ENCODE measurements at places on chromosomes 7 and 10.

DNA sequence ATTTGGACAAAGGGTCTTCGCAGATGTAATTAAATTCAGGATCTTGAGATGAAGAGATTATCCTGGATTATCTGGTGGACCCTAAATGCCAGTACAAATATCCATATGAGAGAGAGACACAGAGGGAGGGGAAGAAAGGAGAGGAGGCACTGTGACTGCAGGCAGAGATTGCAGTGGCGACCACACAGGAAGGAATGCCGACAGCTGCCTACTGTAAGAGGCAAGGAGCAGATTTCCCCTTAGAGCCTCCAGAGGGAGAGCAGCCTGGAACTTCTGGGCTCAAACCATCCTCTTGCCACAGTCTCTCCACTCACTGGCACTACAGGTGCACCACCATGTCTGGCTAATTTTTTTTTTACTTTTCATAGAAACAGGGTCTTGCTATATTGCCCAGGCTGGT, 152.3 kb downstream of the SDK1 start:
- no peaks in the 10 kb centered on the region for H3K36me3 ChIP-seq
- H3K27me3 ChIP-seq: no peaks in the 10 kb centered on the region
- no peak overlapping the region for H3K4me3 ChIP-seq

DNA sequence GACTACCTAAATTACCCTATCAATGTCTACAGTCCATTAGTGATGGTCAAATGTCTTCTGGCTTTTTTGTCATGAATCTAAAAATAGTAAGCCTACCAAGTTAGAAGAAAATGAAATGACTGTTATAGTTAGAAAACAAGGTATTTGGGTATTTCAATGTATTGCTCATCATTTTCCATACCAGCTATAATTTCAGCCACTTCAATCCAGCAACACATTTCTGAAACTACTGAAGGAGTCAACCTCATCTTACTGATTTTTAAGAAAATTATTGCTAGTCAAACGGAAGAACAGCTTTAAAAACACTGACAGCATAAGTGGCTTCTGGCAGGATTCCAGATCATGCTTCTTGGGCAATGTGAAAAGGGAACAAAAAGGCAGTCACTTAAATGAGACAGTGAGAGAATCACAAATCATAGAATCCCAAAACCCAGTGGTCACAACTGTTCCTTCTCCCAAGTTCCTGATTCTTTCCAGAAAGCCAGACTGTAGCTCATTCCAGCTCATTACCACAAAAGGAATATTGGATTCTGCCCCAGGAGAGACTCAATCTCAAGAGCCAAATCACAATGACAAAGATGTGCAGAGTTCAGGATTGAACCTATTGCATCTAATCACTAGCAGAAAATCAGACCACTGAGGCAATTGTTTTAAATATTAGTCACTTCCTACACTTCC, 61.2 kb upstream of the LRRN3 start:
- H3K27ac ChIP-seq: no peak overlapping the region
- no peak for DNase-seq
- no peaks in the 10 kb centered on the region for H3K27me3 ChIP-seq
- H3K4me1 ChIP-seq: peaks cover 14% of the 10 kb centered on the region

GRCh38 chr10:119216127-119216526, 8.8 kb downstream of the GRK5 start:
- H3K36me3 ChIP-seq: peaks cover 3% of the 10 kb centered on the region
- peaks cover 49% of the 10 kb centered on the region for H3K4me1 ChIP-seq
- H3K27ac ChIP-seq: no peak overlapping the region
- H3K4me3 ChIP-seq: no peak overlapping the region

DNA sequence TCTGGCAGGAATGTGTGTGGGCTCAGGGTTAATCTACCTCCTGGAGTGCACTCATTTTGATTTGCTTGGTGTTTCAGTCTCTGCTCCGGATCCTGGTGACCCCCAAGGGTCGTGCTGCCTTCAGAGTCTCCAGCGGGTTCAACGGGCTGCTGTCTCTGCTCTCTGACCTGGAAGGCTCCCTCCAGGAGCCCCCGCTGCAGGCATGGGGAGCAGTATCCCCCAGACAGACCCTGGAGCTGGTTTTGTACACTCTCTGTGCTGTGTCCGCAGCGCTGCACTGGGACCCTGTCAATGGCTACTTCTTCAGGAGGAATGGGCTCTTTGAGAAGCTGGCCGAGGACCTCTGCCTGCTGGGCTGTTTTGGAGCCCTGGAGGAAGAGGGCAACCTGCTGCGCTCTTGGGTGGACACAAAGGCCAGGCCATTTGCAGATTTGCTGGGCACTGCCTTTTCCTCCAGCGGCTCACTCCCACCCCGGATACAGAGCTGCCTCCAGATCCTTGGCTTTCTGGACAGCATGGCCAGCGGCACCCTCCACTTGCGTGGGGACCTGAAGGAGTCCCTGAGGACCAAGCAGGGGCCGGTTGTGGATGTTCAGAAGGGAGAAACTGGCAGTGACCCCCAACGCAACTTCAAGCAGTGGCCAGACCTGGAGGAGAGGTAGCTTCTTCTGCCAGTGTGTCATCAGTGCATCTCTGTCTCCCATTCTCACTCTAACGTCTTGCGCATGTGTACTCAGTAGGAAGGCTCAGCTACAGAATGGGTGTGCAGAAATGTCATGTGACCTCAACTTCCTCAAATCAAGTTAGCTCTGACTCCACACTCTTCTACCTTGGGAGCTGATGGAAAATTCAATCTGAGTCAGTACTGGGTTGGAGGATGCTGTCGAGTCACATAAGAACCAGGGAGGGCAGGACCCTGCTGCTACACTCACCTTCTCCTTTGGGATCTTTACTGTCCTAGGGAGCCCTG, 58.5 kb downstream of the WDFY4 start:
- peaks cover 3% of the 10 kb centered on the region for H3K4me1 ChIP-seq
- H3K27me3 ChIP-seq: peaks cover 6% of the 10 kb centered on the region
- no peak for DNase-seq
- H3K36me3 ChIP-seq: no peaks in the 10 kb centered on the region
- H3K4me3 ChIP-seq: no peak overlapping the region

- H3K27ac ChIP-seq: no peak overlapping the region
- no peak for DNase-seq
- no peak overlapping the region for H3K4me3 ChIP-seq
- no peaks in the 10 kb centered on the region for H3K4me1 ChIP-seq
Measured at GRCh38 chr7:123999703-124000102, 33.2 kb downstream of the TMEM229A start.

DNA sequence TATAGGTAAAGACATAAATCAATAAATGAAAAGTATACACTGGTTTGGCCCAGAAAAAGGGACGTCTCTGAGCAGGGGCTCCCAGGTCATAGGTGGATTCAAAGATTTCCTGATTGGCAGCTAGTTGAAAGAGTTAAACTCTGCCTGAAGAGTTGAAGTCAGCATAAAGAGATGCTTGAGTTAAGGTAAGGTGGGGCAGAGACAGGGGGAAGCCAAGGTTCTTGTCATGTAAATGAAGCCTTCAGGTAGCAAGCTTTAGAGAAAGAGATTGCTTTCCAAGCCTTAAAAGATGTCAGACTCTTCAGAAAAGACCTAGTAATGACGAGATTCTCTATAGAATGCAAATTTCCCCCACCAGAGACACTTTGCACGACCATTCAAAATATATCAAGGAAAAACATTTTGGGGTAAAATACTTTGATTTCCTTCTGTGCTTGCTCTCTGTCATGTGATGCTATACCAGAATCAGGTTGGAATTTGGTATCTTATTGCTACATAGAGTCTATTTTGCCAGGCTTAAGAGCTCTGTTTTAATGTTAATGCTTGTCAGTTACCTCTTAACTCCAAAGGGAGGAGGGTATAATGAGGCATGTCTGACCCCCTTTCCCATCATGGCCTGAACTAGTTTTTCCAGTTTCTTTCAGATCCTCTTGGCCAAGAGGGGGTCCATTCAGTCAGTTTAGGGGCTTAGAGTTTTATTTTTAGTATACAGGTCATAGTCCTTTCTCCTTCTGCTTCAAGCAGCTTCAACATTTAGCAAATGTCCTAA, 429.6 kb downstream of the ADRA2A start:
- H3K4me3 ChIP-seq: no peak overlapping the region
- DNase-seq: no peak
- peaks cover 13% of the 10 kb centered on the region for H3K27me3 ChIP-seq

DNA sequence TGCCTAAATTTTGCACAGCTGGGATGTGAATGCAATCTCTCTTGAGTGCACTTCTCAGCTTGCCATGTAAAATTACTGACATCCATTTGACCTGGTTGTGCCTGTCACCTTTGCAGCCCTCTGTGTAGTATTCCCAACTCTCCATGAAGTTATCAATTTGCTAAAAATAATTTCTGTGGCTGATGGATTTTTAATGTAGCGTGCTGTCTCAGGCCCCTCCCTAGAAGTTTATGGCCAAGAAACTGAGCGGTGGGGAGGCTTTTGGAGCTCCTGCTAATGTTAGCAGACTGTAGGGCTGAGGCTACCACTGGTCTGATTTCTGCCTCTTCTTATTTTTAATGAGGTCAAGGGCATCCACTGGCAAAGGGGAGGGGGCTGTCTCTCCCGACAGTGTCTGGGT, 577.0 kb upstream of the DPP6 start:
- no peak overlapping the region for H3K27ac ChIP-seq
- H3K36me3 ChIP-seq: no peaks in the 10 kb centered on the region
- no peak overlapping the region for H3K4me3 ChIP-seq
- no peaks in the 10 kb centered on the region for H3K27me3 ChIP-seq
- DNase-seq: no peak

DNA sequence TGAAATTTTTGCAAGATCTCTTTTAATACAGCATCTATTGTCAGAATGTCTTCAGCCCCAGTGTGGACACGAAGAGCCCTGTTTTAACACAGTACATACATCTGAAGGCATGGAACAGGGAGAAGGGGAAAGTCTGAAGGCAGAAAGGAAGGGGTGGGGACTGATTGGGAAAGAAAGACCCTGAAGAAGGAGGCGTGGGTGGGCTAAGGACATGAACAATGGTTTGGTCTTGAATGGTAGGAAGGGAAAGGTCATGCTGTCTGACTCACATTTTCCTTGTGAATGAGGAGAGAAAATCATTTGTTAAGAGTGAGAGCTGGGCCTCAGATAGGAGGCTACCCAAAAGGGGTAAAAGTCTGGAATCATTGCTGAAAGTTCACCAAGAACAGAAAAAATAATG, 297.1 kb downstream of the GALNT17 start:
- peaks cover 16% of the 10 kb centered on the region for H3K4me1 ChIP-seq
- H3K27ac ChIP-seq: no peak overlapping the region
- H3K27me3 ChIP-seq: no peaks in the 10 kb centered on the region
- no peak overlapping the region for H3K4me3 ChIP-seq
- H3K36me3 ChIP-seq: peaks cover 13% of the 10 kb centered on the region
- DNase-seq: no peak

GRCh38 chr7:41046221-41046761, 656.6 kb downstream of the INHBA start:
- H3K4me1 ChIP-seq: peaks cover 22% of the 10 kb centered on the region
- no peaks in the 10 kb centered on the region for H3K27me3 ChIP-seq
- no peak for DNase-seq
- H3K4me3 ChIP-seq: no peak overlapping the region

DNA sequence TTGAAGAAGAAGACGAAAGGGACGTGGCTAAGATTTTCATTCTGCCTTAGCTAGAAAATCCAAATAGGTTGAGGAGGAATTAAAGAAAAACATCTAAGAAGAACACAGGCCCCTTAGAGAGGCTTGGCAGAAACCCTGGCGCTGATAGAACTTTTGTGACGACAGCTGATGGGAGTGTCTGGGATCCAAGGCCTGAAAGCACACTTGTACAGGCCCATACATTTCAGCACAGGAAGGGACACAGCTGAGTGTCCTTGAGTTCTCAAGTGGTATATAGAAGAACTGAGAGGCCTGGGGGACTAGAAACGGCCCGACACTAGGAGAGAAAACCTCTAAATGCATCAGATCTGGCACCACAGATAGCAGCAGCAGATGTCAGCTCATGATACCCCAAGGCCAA, 39.5 kb downstream of the PRPS1L1 start:
- H3K36me3 ChIP-seq: no peaks in the 10 kb centered on the region
- no peak overlapping the region for H3K27ac ChIP-seq
- no peak for DNase-seq
- H3K27me3 ChIP-seq: no peaks in the 10 kb centered on the region
- no peak overlapping the region for H3K4me3 ChIP-seq
- H3K4me1 ChIP-seq: no peaks in the 10 kb centered on the region

- H3K27ac ChIP-seq: no peak overlapping the region
- no peaks in the 10 kb centered on the region for H3K27me3 ChIP-seq
- H3K4me1 ChIP-seq: peaks cover 5% of the 10 kb centered on the region
- DNase-seq: no peak
- H3K36me3 ChIP-seq: no peaks in the 10 kb centered on the region
Measured at GRCh38 chr10:132469197-132469884, 68.2 kb upstream of the INPP5A start.

DNA sequence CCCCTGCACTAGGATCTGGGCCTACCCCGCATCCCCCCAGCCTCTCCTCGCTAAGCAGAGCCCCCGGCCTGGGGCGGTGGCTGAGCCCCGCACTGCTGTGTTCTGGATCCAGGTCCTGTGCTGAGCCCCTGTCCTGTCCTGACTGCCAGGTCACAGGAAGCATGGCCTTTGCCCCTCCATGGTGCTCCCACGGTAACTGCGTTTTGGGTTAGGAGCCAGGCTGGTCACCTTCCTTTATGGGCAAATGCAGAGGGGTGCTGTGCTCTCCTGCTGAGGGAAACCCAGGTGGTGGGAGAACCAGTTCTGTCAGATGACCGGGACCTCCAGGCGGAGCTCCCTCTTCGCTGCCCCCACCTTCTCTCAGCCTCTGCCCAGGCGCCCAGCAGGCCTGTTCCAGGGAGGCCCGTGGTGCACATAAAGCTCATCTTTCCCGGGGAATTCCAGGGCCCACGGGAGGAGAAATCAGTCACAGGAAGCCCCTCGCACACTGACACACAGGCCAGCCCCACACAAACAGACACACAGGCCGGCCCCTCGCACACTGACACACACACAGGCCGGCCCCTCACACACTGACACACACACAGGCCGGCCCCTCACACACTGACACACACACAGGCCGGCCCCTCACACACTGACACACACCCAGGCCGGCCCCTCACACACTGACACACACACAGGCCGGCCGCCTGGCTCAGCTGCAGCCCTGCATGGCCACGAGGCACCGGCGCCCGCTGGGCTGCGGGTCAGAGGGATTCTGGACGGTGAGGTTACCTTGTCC, 75.6 kb downstream of the CFAP46 start:
- no peak overlapping the region for H3K27ac ChIP-seq
- H3K27me3 ChIP-seq: no peaks in the 10 kb centered on the region
- no peaks in the 10 kb centered on the region for H3K36me3 ChIP-seq
- peak; percentile 67 for DNase-seq
- H3K4me3 ChIP-seq: no peak overlapping the region

- H3K27ac ChIP-seq: no peak overlapping the region
- H3K27me3 ChIP-seq: peaks cover 29% of the 10 kb centered on the region
- H3K36me3 ChIP-seq: no peaks in the 10 kb centered on the region
- no peak for DNase-seq
- peaks cover 5% of the 10 kb centered on the region for H3K4me1 ChIP-seq
- no peak overlapping the region for H3K4me3 ChIP-seq
Measured at GRCh38 chr10:79561257-79561656, 1.1 kb upstream of the SFTPA2 start.

DNA sequence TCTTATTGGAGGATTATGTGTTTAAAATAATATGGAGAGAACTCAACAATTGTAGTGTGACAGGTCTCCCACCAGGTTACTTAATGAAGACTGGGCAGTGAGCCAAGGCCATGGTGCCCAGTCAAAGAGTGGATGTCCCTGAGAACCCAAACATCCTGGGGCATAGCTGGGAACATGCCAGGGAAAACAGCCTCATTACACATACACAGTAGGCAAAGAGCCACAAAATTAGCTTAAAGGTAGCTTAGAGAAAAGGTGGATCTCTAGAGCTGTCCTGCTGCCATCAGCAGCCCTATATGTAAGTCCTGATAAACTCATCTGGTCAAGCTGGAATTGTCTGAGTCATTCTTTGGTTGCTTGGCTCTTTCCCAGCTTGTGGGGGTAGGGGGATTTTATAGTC, 287.8 kb downstream of the PHF14 start:
- H3K4me1 ChIP-seq: no peaks in the 10 kb centered on the region
- no peaks in the 10 kb centered on the region for H3K27me3 ChIP-seq
- no peak overlapping the region for H3K27ac ChIP-seq
- no peak for DNase-seq
